Activated effector memory CD4-positive, alpha-beta T cell treated with anti-CD3 and anti-CD28 coated beads, Interleukin-2, amount 50 U/mL, for 16 hours (primary cell): ENCODE measurements at places on chromosomes 6 and 20.

GRCh38 chr6:167000759-167001158 is 1.6 kb downstream of the CEP43 start:
- no peak for DNase-seq

DNA sequence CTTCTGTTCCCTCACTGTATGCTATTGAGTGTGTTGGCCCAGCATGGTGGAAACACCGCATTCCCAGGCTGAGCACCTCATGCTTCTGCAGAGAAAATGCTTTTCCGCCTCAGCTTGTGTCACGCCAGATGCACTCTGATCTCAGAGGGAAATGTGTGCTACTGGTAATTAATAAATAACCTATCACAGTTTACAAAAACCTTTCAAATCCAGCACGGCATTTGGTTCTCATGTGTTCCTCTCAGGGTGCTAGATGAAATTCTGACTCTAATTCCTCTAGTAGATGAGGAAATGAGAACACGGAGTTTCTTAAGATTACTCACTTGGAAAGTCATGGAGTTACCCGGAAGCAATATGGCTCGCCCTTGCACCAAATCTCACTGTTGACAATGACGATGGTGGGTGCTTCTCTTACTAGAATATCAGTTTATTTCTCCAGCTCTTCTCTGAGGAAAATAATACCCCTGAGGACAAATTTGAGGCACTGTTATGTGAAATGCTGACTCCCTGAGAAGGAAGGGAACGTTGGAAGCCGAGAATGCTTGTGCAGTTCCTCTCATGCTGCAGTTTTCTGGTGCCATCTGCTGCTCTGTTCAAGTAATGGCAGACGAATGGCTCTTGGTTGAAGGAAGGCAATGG is 116.6 kb downstream of the RNF144B start:
- no peak for DNase-seq

- DNase-seq: no peak
Measured at GRCh38 chr6:12048609-12049008, 36.5 kb downstream of the HIVEP1 start.

GRCh38 chr6:29424575-29424974 is 9.8 kb downstream of the OR12D1 start:
- no peak for DNase-seq

- DNase-seq: no peak
Measured at GRCh38 chr20:6401893-6402557, 279.2 kb upstream of the FERMT1 start.

DNA sequence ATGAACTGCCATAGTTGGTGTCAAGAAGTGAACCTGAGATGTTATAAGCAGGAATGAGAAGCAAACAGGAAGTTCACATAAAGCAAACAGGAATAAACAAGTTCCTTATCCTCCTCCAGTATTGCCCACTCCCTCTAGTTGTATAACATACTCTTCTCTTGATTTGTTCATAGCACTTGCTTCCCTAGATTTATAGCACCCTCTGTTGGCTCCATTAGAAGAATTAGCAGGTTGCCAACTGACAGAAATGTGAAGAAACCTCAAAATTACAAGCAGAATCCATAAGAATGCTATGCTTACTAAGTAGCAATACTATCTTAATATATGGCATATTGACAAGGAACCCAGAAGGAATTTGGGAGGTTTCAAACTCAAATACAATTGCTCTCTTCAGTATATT is 195.4 kb downstream of the TBX18 start:
- no peak for DNase-seq

GRCh38 chr20:43744966-43745730 is 18.3 kb upstream of the GTSF1L start:
- no peak for DNase-seq

DNA sequence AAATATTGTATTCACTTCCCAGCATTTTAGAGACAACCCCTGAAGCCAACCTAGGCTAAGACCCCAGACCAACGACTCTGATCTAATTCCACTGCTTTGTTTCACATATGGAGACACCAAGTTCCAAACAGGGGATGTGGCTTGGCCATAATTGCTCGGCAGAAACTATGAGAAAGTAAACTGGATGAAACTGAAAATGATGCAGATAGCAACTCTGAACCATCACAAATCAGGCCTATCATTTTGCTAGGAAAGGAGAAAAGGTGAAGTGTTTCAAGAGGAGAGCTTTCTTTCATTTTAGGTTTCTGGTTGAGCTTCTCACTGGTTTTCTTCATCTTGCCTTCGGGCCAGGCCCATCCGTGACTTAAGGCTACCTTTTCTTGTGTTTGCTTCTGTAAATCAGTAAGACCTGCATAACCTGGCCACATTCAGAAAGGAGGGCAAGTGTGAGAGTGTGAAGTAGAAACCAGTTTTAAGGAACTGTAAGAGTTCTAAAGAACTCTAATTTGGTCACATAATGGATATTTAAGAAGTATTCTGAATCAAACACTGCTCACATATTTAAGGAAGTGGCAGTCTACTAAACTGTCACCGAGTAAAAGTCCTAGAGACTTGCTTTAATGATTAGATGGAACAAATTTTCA is 105.8 kb downstream of the BACH2 start:
- no peak for DNase-seq

GRCh38 chr6:68572975-68573374 is 62.1 kb upstream of the ADGRB3 start:
- no peak for DNase-seq

GRCh38 chr20:16432466-16433292 is 140.6 kb downstream of the KIF16B start:
- DNase-seq: no peak

DNA sequence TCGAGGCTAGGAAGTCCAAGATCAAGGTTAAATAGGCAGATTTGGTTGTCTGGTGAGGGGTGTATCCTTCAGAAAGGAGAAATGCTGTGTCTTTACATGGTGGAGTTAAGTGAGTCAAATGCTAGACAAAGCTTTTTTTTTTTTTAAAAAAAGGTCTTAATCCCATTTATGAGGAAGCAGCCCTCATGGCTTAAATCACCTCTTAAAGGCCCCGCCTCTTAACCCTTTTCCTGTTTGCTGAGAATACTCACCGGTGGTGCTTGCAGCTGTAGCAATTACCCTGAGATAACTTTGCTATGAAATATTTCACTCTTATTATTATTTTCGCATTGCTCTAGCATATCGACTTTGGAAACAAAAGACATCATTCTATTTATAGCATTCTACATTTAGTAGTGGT is 30.8 kb downstream of the FBXO30 start:
- DNase-seq: no peak

DNA sequence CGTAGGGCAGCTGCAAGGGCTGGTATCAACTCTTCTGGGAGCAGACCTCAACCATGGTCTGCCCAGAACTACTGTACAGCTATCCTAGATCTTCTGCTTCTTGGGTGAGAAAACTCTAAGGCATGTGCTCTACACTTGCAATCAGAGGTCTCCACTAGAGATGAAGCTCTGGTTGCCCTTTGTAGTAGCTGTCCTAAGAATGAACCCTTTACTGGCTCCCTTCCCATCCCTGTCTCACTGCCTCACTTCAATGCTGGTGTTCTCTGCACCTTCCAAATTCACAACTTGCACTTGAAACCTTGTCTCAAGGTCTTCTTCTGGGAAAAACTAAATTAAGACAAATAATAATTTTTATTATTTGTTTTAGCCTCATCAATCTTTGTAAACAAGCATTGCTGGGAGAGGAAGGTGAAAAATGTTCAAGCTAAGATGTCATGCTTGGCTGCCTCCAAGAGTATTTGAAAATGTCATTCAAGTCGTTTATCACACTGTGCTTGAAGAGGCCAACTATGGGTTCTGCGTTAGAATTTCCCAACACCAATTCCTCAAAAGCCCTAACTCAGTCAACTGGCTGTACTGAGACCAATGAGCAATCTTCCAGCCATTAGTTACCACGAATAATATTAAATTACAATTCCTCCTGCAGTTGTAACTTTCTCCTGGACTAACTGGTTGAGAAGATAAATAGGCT is 255.7 kb upstream of the PRND start:
- DNase-seq: no peak

- DNase-seq: no peak
Measured at GRCh38 chr6:148249679-148250375, 92.8 kb upstream of the SASH1 start.

DNA sequence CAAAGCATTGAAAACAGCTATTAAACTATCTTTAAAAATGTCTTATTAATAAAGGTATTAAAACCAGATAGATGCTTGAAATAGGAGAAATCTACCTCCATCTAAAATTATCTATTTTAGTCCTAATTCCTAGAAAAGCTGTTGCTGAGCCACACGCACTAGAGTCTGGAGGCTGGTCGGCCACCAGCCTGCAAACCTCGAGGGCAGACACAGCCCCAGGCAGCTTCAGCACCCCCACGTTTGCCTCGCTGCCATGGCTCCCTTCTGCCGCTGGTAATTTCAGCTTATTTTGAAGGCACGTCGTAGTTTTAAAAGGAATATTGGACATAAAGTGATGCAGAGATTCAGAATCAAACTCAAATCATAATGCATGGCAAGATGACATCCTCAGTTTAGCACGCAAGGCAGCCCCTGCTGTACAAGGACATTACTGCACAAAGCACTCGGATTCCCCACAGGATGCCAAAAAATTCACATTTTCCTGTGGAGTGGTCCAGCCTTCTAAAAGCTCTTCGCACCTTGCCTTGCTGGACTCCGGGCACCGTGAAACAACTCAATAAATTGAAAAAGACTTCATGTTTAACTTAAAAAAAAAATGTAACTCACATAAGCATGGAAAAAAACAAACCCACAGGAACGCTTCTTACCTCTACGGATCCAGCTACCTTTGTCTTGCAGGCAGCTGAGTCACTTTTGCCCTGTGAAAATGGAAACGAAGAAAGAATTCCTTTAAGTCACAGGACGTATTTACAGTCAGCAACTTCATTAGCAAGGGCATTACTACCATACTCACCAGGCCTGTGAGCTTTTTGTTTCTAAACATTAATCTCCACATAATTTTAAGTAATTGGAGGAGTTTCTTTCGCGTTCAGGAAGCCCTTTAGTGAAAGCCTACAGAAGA is 143.4 kb upstream of the RPS6KA2 start:
- DNase-seq: peak; percentile 21

GRCh38 chr20:8994045-8994444 is 74.8 kb upstream of the PLCB4 start:
- DNase-seq: no peak
